ENCODE measurements at places on chromosomes 3 and 15.

DNA sequence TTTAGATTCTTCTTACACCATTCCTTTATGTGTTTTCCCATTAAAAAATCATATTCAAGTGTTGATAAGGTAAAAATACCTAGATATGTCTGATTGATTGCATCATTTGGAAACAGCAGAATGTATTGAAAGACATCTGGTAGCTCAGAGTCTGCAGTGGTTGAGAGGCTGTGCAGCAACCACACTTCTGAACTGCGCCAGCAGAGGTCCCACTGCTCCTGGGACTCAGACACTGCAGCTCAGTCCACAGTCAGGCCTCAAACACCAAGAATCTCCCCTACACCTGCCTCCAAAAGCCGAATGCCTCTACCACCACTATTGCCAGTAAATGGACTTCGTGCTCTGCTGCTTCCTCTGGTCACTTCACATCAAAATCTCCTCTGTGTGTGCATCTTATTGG is 176.9 kb upstream of the LMCD1 start:
- DNase-seq = no peak

- DNase-seq = no peak
Observed at GRCh38 chr3:20064387-20064786, 24.1 kb downstream of the KAT2B start.

DNA sequence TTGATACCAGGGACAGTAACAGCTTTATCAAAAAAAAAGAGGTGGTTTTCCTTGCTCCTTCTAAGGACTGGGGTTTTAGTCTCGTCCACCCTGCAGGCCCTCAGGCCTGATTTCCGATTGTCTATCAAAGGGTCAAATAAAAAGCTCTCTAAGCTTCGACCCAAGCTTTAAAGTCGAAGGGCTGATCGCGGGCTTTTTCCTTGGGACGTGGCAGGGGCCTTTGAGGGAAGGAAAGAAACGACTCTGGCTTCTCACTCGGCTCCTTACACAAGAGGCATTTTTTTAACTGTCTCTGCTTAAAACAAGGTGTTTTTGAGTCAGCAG is 354 bp upstream of the KLHL24 start:
- no peak for DNase-seq

GRCh38 chr3:167866331-167866730 is 130.8 kb downstream of the SERPINI1 start:
- no peak for DNase-seq

DNA sequence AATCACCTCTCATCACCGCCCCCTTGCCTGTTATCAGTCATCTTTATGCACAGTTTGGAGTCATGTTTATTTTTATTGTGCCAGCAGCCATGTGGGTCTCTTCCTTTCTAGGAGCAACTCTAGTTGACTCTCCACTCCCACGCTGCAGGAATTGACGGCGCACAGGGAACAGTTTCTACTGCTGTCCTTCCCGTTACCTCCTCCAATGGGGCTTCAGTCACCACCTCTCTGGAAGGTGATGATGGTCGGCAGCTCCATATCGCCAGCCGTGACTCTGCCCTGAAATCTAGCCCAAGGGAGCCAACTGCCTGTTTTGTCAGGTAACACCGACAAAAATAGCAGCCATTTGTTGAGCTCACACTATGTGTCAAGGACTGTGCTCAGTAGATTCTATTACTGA is 35.6 kb upstream of the FAM107A start:
- DNase-seq = no peak

Measured in T1000 (cell line).